ENCODE measurements at places on chromosomes 3 and 15.
A peak's percentile ranks its signal among the peaks of the same experiment; 100 is the strongest.

DNA sequence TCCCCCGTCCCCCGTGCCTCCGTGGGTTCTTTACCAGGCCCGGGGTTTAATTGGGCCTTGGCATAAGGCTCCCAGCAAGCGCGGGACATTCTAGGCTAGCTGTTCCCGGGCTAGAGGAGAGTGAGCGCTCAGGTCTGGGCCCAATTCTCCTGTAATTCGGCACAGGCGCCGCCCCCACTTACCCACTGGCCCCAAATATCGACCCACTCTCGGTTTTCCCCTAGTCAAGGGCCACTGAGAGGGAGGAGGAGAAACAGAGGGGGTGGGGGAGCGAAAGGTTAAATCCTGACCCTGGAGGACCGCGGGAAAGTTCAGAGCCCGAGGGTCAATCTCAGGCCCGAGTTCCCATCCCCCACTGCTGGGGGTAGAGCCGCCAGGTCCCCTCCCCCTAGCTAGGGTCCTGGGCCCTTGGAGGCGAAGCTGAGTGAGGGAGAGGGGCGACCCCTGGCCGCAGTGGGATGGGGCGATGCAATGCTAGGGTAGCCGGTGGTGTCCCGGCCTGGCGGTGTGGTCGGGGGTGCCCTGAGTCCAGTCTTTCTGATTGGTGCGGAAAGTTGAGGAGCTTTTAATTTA is 8.5 kb upstream of the ONECUT1 start:
- DNase-seq: no peak

DNA sequence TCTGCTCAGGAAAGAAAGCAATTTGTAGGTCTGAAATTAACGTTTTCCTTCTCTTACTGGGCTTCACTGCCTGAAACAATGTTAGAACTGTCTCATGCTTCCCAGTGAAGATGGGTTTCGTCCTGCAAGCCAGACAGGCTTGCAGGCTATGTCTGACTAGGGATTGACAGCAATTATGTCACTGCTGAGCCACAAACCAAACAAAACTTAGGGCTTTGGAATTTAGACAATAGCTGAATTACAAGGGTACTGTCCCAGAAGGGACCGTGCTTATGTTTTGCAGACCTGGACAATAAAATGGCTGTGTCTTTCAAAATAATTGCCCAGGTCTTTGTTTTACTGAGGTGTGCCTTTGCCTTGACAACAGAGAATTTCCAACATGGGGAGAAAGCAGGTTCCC is 46.3 kb upstream of the CCDC80 start:
- DNase-seq: no peak

GRCh38 chr3:29922992-29923746 is 642.3 kb downstream of the RBMS3 start:
- DNase-seq: no peak

DNA sequence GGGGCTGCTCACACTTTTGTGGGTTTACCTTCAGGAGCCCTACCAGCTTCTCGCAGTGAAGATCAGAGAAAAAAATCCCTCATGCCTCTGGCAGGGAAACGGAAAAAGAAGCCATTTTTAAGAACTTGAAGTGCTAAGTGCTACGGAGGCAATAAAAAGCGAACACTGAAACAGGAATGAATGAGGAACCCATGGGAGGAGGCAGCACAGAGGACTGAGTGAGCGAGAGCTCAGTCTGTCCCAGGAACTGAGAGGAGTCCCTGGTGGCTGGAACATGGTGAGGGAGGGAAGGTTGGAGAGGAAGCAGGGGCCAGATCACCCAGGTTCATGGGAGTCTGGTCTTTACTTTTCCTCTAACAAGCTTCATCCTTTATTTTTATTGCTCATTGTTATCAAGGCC is 228.1 kb upstream of the PROK2 start:
- no peak for DNase-seq

DNA sequence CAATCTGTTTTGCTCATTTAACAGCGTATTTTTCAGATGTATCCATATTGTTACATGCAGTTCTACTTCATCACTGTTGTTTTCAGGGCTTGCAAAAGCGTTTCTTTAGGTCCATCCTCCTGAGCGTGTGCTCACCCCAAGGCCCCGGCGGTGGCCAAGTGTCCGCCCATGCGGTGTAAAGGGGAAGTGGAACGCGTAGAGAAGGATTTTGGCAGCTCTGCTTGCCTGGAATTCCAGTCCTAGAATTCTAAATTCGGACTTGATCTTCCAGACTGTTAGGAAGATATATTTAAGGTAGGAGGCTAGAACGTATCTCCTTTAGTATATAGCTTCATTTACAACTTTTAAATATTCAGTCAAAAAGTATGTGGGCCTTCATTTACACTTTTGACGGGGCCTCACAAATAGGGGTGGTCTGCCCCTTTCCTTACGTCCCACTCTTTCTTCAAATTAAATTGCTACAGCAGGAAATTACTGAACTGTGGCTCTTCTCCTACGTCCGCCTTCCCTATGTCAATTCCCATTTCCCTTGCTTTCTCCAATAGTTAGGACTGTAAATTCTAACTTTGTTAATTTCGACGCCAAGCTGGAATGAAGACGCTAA is 609 bp upstream of the TBC1D23 start:
- DNase-seq: no peak

DNA sequence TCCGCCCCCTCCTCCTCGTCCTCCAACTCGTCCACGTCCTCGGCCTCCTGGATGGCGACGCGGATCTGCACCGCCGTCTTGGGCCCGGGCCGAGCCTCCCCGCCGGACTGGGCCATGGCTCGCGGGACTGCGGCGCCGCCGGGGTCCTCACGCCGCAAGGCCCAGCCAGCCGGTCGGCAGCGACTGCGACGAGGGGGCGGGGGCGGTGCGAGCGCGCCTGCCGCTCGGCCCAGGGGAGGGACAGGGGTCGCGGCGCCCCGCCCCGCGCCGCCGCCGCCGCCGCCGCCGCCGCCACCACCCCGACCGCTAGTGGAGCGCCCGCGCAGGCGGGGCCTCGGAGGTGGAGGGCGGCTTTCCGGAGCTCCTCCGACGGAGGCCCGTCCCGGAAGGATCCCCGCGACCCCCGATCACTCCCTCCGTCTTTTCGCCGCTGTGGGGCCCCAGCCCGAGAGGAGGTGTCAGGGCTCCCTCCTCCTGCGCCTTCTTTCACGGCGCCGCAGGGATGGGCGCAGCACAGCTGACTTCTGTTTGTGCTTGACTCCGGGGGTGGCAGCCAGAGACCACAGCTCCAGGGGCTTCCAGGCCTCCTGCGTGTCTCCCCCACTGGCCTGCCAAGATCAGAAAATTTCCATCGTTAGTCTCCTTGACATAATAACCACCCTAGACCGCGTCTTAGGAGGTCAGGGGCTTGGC is at the start of gene LARP6:
Gene LARP6, minus strand, starts transcription at position 185 of the 693 bp plus-strand sequence. Its CDS starts 69 bp downstream, at position 116.
- DNase-seq: peak; percentile 25

- no peak for DNase-seq
Measured at GRCh38 chr3:30006111-30006510, 600.3 kb upstream of the TGFBR2 start.

- no peak for DNase-seq
Measured at GRCh38 chr15:78790027-78790426, 21.2 kb downstream of the ADAMTS7 start.

DNA sequence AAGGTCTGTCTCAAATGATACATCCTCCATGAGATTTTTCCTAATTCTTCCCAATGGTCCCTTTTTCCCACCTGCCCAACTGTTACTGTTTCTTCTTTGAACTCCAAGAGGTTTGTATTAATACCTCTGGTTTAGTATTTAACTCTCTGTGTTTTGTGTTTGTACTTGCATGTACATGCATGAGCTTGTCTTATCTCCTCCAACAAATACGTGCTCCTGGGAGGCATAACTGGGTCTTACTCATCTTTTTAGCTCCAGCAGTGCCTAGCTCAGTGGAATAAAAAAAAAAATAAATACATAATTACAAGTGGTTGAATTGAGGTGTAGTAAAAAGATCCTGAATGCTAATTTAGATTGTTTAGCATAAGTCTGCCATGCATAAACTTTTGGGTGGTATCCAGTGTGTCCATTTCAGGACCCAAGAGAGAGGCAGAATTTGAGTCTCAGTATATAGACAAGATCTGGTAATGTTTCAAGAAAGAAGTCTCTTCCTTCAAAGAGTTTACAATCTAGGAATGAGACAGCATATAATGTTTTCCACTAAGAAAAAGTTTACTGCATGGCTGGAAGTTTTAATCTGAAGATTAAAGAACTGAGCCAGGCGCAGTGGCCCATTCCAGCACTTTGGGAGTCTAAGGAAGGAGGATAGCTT is 1.7 kb upstream of the LYSMD2 start:
- DNase-seq: no peak

- DNase-seq: peak; percentile 74
Measured at GRCh38 chr3:1962396-1963088, 136.1 kb upstream of the CNTN4 start.

GRCh38 chr15:41494922-41495735 is 1.5 kb downstream of the ITPKA start:
- DNase-seq: no peak

GRCh38 chr3:10432931-10433330 is 72.5 kb downstream of the ATP2B2 start:
- no peak for DNase-seq

DNA sequence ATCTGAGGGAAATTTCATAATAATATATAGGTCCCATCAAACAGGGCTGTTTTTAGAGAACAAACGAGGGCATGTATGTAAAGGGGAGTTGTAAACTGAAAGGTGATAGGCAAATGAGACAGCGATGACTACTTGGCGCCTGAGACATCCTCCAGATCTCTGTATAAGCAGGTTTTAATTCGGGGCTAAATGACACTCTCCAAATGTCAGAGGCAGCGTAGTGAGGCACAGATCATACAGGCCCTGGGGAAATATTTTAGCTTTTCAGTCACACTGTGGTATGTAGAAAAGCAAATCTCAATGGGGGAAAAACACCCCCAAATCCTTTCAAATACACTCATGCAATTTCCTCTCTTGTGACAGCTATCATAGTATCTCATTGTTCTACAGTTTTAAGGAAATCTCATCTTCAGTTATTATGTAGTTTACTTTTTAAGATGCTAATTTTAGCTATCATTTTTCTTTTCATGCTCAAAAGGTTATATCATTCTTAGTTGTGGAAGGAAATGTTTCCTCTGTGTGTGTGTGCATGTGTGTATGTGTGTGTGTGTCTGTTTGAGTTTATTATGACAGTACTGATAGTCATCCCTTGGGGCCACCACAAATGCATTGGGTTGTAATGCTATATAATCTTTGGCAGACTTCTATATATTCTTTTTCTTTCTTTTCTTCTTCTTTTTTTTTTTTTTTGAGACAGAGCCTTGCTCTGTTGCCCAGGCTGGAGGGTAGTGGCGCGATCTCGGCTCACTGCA is 1.1 kb downstream of the TPRG1 start:
- DNase-seq: no peak

DNA sequence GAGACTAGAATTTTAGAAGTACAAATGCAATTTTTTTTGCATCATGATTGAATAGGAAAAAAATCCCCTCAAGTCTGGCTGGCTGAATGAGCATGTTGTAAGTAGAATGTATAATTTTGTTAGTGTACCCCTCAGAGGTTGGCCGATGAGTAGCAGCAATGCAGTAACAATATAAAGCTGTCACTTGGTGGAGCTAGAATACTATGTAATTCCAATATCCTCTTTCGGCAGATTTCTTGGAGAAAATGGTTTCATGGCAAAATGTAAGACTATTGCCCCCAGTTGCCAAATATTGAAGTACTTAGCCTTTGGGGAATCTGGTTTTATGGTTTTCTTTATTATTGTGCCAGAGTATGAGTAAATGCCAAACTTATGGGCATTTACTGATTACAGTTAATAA is 39.8 kb upstream of the SGO1 start:
- DNase-seq: no peak

GRCh38 chr3:64554096-64554920 is 133.5 kb downstream of the ADAMTS9 start:
- no peak for DNase-seq

DNA sequence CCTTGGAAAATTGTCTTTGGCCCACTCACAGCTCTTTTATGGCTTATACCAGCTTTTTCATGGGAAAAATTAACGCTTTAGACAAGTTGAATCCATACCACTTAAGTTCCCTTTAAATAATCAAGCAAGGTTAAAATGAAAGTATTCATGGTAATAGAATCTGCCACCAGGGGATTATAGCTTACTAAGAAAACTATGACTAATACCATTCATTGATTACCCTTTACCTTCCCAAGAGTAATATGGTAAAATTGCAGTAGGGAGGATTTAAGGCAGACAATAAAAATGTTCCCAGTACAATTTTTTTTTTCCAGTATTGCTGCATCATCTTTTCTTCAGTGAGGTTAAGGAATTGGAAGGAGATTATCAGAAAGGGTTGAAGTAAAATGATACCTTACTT is 641.1 kb upstream of the NAALADL2 start:
- DNase-seq: no peak
